Mononuclear cell (primary cell): ENCODE measurements at places on chromosomes 6 and 20. TPM values are rescaled to one million over a fixed set of nuclear protein-coding genes. Genes with fewer than 3 reads are reported as not detected.

TAF11 gene
- total RNA-seq, result 21.4 TPM

ARFGEF2 gene
- total RNA-seq, result 35.1 TPM

SLC13A3 gene
- 0.10 TPM for total RNA-seq

GCM1 gene
- total RNA-seq, result 0.21 TPM

BNIP5 gene
- total RNA-seq, result not detected

BPIFB4 gene
- not detected for total RNA-seq

SMIM13 gene
- 4.2 TPM for total RNA-seq

SLC17A2 gene
- total RNA-seq, result not detected

SIRPB1 gene
- total RNA-seq, result 22.8 TPM

SCUBE3 gene
- not detected for total RNA-seq

PLA2G7 gene
- total RNA-seq, result 5.1 TPM

SLC4A11 gene
- 0.21 TPM for total RNA-seq

ACSS1 gene
- total RNA-seq, result 8.0 TPM

MAS1 gene
- 0.10 TPM for total RNA-seq

EYA2 gene
- total RNA-seq, result 0.10 TPM

CRIP3 gene
- 0.84 TPM for total RNA-seq

CSNK2B gene
- 124 TPM for total RNA-seq

C6orf47 gene
- 14.6 TPM for total RNA-seq

GNAS-AS1 gene
- 0.10 TPM for total RNA-seq

ZNF831 gene
- 19.8 TPM for total RNA-seq

TRIM31 gene
- total RNA-seq, result 0.10 TPM

B3GALT4 gene
- 11.1 TPM for total RNA-seq
